ENCODE measurements at places on chromosomes 4 and X. TPM values are rescaled to one million over a fixed set of nuclear protein-coding genes. Genes with fewer than 3 reads are reported as not detected.

Gene PAK3
- 5.0 TPM for total RNA-seq

Gene SLC2A9
- total RNA-seq = not detected

Gene NUP62CL
- 11.2 TPM for total RNA-seq

Gene MAGEA10
- total RNA-seq = not detected

Gene SLIT2
- 5.6 TPM for total RNA-seq

Gene NAP1L3
- total RNA-seq = 54.9 TPM

Gene C4orf36
- total RNA-seq = not detected

Gene KANTR
- 15.5 TPM for total RNA-seq

DNA sequence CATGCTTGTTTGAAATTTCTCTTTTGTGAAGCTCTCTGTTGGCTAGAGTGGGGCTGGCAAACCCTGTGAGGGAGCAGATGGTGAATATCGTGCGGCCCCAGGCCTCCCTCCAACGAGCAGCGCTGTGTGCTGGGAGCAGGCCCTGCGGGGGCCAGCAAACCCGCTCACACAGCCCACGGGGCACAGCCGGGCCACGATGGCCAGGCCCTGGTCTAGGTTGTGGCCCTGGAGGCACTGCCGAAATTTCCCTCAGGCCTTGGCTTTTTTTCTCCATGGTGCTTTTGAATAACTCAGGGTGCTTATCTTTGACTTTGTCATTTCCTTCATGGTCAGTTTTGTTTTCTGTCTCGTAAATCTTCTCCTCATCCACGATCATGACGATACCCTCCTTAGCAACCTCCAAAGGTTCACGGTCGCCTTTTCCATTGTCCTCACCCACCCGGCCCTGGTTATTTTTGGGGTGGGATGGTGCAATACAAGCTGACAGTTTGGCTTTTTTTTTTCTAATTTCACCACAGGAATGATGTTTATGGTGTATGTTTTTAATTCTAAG, 20.7 kb downstream of the PCGF3 start:
- no peak for DNase-seq

DNA sequence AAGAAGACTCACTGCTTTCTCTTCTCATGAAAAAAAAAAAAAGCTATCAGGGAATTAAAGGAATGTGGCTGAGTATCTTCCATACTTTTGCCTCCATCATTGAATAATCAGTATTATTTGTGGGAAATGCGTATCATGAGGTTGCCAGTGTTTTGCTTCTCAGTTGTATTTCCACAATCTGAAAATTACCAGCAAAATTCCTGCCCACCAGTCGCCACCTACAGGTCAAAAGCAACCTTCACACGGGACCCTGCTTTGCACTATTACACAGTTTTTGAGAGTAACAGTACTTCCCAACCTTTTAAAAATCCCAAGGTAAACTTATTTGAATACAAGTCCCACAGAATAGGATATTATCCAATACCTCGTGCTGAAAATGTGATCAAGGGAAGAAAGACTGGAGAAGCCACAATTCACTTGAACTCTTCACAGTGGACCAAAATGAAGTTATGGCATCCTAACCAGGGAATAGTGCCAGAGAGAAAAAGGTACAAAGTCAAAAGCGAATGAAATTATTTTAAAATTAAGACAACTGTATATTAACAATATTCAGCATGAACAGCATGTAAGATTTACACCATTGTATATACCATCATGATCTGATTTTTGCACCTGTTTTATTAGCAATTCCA, 30.4 kb downstream of the PGRMC1 start:
- DNase-seq = peak; percentile 35

DNA sequence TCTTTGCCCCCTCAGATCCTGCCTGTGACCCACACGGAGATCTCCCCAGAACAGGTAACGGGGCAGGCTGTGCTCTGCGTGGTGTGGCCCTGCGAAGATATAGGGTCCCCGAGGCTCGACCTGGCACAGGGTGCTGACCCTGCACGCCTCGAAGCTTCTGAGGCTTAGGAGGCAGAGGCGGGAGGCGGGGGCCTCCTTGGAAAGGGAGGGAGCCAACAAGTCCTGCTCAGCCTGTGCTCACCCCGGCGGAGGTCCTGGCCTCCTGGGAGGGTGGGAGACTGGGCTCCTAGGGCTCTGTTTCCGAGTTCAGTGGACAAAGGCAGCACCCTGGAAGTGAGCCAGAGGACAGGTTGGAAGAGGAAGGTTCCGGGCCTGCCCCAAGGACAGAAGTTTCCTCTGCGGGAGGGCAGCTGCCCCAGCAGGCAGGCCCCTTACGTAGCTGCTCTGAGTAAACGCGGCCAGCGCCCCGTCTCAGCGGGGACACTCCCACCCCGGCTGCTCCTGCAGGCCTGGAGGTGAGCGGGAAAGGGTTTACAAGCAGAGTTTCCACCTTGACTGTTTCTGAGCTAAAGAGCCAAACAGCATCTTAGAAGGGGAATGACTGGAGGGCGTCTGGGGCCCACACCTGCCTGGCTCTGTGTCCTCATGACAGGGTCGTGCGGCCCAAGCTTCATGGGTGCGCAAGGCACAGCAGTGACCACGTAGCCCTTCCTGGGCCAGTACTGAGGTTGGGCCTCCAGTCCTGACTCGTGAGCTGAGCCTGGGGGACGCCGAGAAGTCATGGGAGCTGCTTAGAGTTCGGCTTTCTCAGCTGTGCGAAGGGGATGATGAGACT, 16.1 kb downstream of the TMEM175 start:
- no peak for DNase-seq

DNA sequence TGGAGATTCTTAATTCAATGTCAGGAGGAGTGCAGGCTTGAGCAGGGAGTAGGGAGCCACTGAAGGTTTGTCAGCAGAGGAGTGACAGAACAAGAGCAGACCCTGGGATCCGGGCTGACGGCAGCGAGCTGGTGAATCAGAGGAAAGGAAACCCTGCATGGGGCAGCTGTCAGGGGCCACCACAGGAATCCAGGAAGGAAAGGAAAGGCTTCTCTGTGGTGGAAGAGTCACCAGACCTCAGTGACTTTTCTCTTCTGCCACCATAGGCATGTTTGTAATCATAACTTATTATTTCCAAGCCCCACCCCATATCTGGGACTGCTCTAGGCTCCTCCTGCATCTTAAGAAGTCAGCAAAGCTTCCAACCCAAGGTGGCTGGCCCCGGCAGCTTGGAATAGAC, 150.9 kb downstream of the BCOR start:
- no peak for DNase-seq

- no peak for DNase-seq
These were observed 107.1 kb upstream of the BMPR1B start for GRCh38 chr4:94650690-94651089.

- no peak for DNase-seq
These were observed 33.7 kb downstream of the ARHGAP24 start for GRCh38 chr4:85508654-85509053.

GRCh38 chr4:169229571-169230028, 41.2 kb downstream of the SH3RF1 start:
- no peak for DNase-seq
